RWPE2 (cell line): ENCODE measurements at places on chromosomes 7 and 10.

DNA sequence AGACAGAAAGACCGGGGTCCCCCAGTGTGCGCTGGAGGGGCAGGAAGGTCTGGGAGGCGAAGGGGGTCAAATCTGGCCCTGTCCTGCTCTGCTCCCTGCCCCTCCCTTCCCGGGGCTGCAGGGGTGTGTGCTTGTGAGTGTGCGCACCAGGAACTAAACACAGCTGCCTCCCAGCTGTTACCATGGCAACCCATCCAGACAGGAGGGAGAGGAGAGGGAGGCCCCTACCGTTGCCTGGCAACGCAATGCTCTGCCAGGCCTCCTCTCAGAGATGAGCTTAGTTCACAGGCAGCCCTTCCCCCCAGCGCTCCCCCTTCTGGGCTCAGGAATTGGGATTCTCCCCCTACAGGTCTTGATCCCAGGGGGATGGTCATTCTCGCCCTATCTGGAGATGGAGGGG is 6.1 kb downstream of the NYAP1 start:
- no peak for DNase-seq

GRCh38 chr7:12888717-12889116 is 201.3 kb downstream of the ARL4A start:
- DNase-seq, result no peak

DNA sequence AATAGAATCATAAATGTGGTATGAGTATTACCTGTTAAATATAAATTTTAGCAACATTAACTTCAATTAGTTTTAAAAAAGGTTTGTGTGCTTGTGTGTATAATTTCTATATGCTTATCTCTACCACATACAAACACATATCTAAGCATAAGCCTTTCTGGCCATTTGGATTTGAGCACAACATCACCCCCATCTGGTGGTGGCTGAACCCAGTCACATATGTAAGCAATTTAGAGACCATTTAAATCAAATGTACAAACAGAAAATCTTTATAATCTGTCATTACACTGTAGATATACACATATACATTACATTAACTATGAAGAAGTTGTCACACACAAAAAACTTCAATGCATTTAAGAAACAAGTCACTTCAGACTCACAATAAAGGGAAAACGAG is 31.7 kb downstream of the GPR22 start:
- DNase-seq, result no peak

DNA sequence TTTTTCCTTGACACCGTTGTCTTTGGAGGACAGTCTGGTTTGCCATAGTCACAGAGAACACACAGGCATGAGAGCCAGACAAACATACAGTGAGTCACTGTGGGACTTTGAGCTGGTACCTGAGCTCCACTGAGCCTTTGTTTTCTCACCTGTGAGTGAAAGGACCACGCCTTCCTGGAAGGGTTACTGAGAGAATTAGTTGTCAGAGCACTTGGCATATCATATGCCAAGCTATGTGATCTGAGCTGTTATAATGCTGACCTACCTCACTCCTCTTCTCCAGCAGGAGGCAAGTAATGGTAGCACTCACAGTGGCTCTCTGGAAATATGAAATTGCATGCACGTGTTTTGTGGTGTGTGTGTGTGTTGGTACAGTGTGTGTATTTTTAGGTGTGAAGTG is 59.7 kb downstream of the CXCL12 start:
- no peak for DNase-seq

DNA sequence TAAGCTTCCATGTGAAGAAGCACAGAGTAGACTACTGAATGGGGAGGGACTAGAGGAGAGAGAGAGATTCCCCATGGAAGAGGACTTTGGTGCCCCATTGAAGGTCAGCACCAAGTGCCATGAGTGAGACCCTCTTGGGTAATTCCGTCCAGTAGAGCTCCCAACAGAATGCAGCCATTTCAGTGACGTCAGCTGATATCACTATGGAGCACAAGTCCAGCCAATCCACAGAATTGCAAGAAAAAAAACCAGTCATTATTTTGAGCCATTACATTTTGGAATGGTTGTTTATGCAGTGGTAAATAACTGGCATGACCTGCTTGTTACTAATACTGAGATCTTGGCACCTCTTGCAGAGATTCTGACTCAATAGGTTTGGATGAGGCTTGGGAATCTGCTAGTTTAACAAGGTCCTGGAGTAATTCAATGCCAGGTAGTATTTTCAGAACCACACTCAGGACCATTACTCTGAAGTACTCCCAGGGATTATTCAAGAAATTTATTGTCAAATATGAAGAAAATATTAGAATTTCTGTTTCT is 52.6 kb upstream of the SP8 start:
- DNase-seq, result no peak

GRCh38 chr10:88802523-88803285 is at the start of gene LIPM:
Gene LIPM (plus strand): TSS chr10:88802730. CDS start chr10:88802897, 167 bp downstream.
- no peak for DNase-seq

GRCh38 chr10:61992671-61993668 is 91.5 kb downstream of the ARID5B start:
- no peak for DNase-seq

- no peak for DNase-seq
Observed at GRCh38 chr10:31765541-31765940, 163.1 kb downstream of the ARHGAP12 start.

GRCh38 chr10:119090968-119091367 is 10.4 kb upstream of the EIF3A start:
- DNase-seq, result peak; percentile 65

- DNase-seq, result no peak
Observed at GRCh38 chr7:4815609-4816418, 40.4 kb downstream of the AP5Z1 start.

DNA sequence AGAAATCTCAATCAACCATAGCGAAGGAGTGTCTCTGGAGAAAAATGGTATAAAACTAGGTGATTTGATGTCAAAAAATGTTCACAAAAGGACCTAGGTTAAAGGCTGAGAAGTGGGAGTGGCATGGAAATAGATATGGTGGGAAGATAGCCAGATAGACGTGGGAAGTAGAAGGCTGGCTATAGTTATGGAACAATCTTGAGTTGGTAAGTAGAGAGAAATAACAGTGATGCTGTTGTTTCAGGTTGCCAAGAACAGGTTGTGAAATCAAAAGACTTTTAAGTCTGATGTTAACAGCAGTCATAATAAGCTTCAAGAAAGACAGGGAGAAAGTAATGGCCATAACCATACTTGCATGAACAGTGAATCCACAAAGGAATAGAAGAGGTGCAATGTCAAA is 106.1 kb upstream of the RSU1 start:
- DNase-seq, result no peak

- no peak for DNase-seq
Observed at GRCh38 chr7:96685353-96685752, 24.3 kb downstream of the SEM1 start.

- DNase-seq, result no peak
Observed at GRCh38 chr7:148715027-148715426, 16.3 kb downstream of the CUL1 start.

DNA sequence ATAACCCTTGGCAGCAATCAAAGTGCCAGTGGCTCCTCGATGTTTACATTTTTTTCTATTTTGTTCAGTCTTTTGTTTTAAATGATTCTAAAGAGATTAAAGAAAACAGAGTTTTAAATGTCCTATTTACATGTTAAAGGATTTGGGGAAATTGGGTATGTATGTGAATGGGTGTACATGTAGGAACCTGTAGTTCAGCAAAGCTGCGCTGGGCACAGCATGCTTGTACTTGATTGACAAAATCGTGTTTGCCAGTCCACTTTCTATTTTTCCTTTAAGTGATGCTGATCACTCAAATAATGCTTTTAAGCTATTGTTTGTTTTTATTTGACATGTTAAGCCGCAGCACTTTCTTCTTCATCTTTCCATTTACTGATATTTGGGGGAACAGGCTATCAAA is 40.9 kb downstream of the FHIP2A start:
- no peak for DNase-seq

GRCh38 chr7:158950914-158951635 is 94.7 kb downstream of the DYNC2I1 start:
- no peak for DNase-seq

DNA sequence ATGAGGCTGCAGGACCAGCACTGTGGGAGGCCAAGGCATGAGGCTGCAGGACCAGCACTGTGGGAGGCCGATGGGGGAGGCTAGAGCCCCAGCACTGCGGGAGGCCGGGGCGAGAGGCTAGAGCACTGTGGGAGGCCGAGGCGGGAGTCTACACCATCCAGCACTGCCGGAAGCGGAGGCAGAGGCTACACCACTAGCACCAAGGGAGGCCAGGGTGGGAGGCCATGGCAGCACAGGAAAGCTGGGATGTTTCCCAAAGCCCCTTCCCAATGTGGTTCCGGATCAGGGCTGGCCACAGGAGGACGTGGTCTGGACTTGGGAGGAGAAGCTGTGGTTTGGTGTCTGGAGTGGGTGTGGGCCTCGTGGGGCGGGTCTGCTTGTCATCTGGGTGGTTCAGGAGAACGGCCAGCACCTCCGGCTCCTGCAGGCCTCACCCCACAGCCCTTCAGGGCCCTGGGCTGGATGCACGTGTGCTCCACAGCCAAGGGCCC is 43.6 kb downstream of the PDGFA start:
- peak; percentile 51 for DNase-seq

GRCh38 chr7:104795616-104796398 is 218.2 kb upstream of the KMT2E start:
- no peak for DNase-seq

DNA sequence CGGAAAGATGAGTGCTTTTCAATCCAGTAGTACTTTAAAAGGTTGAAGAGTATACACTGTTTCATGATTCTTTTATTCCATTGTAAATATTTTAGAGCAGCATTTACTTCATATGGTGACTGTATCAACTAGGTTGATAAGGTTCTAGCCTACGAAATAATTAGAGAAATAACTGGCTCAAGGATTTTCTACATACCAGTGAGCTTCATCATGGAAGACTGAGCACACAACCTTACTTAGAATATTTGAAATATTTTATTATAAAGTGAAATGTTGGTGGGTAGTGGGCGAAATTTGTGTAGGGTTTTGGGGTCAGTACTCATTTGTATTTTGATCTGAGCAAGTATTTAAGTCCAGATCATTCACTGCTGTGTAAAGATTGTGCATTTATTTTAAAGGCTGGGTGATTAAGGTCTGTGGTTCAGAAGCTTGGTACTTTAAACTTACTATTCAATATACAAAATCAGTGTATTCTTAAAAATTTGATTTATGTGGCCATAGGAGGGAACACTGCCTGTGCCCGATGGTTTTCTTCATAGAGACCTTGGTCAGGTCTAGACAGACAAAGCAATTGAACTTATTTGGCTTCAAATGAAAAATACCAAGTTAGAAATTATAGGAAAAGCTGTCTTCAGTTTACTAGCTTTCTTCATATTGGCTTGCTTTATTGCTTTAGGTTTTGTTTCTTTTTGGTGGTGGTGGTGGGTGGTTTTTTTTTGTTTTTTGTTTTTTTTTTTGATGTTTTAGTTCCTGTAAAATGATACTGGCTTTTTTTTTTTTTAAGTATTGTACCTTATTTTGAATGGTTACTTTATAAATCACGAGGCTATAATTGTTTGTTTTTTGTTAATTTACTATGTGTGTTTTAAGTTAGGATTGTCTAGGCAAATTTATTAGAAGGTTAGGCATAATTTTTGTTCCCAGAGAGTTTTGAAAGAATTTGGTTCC is 3.0 kb downstream of the KMT2E start:
- DNase-seq, result no peak

- no peak for DNase-seq
Observed at GRCh38 chr10:74593470-74593869, 232.9 kb upstream of the KAT6B start.

- DNase-seq, result no peak
Observed at GRCh38 chr7:26853788-26854393, 10.5 kb downstream of the SKAP2 start.

DNA sequence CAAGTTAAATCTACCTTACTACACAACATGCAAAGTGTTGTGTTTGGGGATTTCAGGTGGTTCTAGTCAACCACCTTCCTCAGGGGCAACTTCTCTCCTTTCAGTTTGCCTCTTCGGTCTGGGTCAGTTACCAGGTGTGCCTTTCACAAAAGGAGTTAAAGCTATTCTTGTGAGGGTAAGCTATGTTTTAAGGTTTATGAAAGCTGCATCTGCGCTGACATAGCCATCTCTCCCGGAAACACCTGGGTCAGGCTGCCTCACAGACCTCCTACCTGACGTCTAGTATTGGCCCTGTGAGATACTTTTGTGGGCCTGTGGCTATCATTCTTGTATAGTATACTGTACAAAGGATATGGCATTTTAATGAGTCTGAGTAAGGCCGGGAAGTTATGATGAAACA is 67.7 kb upstream of the ITGA8 start:
- no peak for DNase-seq

GRCh38 chr7:78057571-78057970 is 259.0 kb downstream of the PHTF2 start:
- DNase-seq, result no peak

DNA sequence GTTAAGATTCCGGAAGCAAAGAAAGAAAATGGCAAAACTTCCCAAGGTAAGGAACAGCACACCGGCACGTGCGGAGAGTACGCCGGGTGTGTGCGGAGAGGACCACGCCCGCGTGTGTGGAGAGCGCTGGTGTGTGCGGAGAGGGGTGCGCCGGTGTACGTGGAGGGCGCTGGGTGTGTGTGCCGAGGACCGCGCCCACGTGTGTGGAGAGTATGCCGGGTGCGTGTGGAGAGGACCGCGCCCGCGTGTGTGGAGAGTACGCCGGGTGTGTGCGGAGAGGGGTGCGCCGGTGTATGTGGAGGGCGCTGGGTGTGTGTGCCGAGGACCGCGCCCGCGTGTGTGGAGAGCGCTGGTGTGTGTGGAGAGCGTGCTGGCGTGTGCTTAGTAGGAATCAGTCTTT is 48.6 kb upstream of the DPYSL4 start:
- DNase-seq, result peak; percentile 45
